ENCODE measurements at places on chromosomes 7 and 10.

GRCh38 chr10:46239993-46240683 is 46.7 kb upstream of the ANTXRL start:
- no peak for DNase-seq
- H3K27ac ChIP-seq, result no peak overlapping the region
- peaks cover 46% of the 10 kb centered on the region for H3K36me3 ChIP-seq

DNA sequence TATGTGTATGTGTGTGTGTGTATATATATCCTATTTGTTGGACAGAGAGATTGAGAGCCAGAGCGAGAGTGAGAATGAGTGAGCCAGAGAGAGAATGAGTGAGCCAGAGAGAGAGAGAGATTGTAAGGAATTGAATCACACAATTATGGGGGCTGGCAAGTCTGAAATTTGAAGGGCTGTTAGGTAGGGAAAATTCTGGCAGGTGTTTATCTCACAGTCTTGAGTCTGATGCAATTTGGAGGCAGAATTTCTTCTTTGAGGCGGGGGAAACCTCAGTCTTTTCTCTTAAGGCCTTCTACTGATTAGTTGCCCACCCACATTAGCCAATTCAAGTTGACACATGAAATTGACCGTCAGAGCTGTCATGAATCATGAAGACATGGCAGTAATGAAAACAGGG is 41.0 kb upstream of the WASL start:
- H3K4me1 ChIP-seq, result no peaks in the 10 kb centered on the region
- DNase-seq, result no peak
- no peak overlapping the region for H3K27ac ChIP-seq
- H3K27me3 ChIP-seq, result no peaks in the 10 kb centered on the region

DNA sequence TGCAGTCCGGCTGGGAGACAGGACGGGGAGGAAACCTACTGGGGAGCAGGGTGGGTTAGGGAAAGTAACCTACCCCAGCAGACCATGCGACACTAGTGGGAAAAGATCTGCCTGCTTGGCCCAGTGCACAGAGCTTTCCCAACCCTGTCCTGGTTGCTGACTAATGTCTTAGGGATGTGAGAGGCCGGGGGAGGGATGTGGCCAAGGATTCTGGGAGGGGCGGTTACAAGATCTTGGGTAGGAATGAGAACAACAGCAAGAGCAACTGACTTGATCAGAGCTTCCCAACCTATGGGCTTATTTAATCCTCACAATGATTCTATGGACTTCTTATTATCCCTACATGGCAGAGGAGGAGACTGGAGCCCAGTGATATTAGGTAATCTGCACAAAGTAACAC is 24.0 kb upstream of the EIF5AL1 start:
- H3K4me1 ChIP-seq, result no peaks in the 10 kb centered on the region
- no peaks in the 10 kb centered on the region for H3K27me3 ChIP-seq
- no peaks in the 10 kb centered on the region for H3K36me3 ChIP-seq
- DNase-seq, result no peak

DNA sequence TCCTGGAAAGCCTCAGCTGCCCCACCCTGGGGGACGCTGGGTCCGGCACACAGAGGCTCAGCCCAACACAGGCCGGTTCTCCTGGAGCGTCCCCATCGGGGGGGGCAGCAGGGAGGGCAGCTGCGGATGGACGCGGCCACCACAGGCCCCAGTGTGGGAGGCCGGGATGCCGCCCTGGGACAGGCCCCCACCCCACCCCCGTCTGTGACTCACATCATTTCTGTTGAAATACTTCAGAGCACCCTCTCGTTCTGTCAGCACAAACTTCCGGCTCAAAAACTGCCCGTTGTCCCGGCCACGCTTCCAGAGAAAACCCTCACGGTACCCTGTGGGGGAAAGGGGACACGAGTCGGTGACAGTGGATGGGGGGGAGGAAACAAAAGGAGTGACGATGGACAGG is 28.5 kb downstream of the GET4 start:
- no peaks in the 10 kb centered on the region for H3K36me3 ChIP-seq
- peaks cover 25% of the 10 kb centered on the region for H3K4me1 ChIP-seq
- H3K4me3 ChIP-seq, result no peak overlapping the region
- no peak for DNase-seq
- no peak overlapping the region for H3K27ac ChIP-seq

- no peaks in the 10 kb centered on the region for H3K27me3 ChIP-seq
Observed at GRCh38 chr10:78645169-78645686, 423.5 kb upstream of the ZMIZ1 start.

GRCh38 chr10:91891125-91892001 is 17.9 kb downstream of the FGFBP3 start:
- no peaks in the 10 kb centered on the region for H3K27me3 ChIP-seq
- H3K27ac ChIP-seq, result no peak overlapping the region
- DNase-seq, result no peak
- H3K4me1 ChIP-seq, result peaks cover 9% of the 10 kb centered on the region
- H3K4me3 ChIP-seq, result no peak overlapping the region

GRCh38 chr7:148242294-148242821 is 348.2 kb upstream of the C7orf33 start:
- peak; percentile 13 for DNase-seq
- peaks cover 3% of the 10 kb centered on the region for H3K4me1 ChIP-seq
- H3K27ac ChIP-seq, result no peak overlapping the region
- no peaks in the 10 kb centered on the region for H3K36me3 ChIP-seq
- peaks cover 6% of the 10 kb centered on the region for H3K27me3 ChIP-seq
- no peak overlapping the region for H3K4me3 ChIP-seq

DNA sequence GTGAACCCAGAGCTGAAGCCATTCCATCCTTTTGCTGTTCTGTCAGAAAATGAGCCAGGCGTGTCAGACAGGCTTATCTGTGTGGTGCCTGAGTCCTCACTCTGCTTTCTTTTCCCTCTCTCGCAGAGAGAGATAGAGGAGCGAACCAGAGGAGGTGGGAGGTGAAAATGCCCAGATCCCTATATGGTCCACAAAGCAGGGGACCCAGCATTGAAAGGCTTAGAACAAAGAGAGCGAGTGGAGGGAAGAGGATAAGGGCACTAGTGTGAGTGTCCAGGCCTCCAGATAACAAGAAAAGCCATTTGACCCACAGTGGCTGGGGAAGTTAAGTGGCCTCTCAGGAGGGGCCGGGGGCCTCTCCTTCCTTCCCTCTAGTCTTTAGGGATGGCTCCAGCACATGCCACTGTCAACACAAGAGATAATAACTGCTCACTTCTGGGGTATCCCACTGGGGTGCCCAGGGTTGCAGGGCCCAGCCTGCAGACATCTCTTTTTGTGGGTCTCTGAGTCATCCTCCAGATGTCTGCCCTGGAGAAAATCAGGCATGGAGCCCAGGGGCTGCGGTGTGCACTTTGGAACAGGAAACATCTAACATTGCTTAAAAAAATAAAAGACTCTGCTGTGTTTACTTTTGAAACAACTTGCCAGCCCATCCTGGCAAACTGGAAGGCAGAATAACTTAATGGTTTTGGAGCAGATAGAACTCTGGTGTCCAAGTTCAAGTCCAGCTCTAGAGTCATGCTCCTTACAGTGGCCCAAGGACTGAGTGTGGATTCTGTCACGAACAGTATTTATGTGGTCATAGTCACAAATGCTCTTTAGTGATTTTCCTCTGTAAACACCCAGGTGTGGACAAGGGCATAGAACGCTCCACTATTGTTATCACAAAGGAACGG is 189.5 kb downstream of the CXCL12 start:
- H3K4me3 ChIP-seq, result no peak overlapping the region
- H3K27me3 ChIP-seq, result no peaks in the 10 kb centered on the region
- no peaks in the 10 kb centered on the region for H3K36me3 ChIP-seq
- no peak for DNase-seq
- no peaks in the 10 kb centered on the region for H3K4me1 ChIP-seq
- no peak overlapping the region for H3K27ac ChIP-seq

DNA sequence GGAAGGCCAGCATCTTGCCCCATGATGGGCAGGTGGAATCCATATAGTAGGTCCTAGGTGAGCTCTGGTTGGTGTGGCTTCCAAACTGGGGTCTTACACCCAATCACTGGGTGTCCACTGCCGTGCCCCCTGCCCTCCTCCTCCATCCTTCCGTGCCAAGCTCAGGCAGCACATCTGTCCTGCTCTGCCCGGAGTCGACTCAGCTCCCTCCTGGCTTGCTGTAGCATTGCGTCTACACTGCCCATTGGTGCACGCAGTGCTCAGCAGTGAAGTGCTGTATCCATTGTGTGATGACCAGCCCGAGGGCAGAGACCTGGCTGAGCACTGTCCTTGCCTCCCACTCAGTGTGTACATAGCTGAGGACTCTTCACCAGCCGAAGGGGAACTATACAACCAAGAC is 148.4 kb downstream of the ADAM12 start:
- no peak overlapping the region for H3K27ac ChIP-seq
- H3K4me3 ChIP-seq, result no peak overlapping the region
- no peaks in the 10 kb centered on the region for H3K36me3 ChIP-seq
- H3K4me1 ChIP-seq, result no peaks in the 10 kb centered on the region
- no peak for DNase-seq
- no peaks in the 10 kb centered on the region for H3K27me3 ChIP-seq

GRCh38 chr10:71429929-71430328 is 33.2 kb downstream of the CDH23 start:
- H3K4me3 ChIP-seq, result no peak overlapping the region
- no peaks in the 10 kb centered on the region for H3K36me3 ChIP-seq
- DNase-seq, result no peak
- no peaks in the 10 kb centered on the region for H3K4me1 ChIP-seq

Data from CD4-positive, alpha-beta T cell (primary cell).